ENCODE measurements at places on chromosomes 12 and 14.

DNA sequence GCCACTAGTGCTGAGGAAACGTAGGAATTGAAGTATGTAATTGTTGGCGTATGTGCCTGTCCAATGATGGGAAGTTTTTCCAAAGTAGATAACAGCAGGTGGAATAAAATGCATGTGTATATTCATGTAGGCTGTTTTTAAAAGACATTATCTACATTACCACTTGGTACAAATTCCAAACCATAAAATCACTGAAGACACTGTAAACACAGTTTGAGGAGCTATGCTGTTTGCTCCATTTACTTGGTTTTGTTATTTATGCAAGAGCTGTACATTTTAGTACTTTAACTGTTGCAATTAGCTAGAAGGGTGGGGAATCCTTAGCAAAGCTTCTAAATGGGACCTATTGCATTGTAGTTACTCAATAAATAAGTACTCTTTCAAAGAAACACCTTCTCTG is 274.5 kb upstream of the DIO2 start:
- no peaks in the 10 kb centered on the region for H3K4me1 ChIP-seq
- DNase-seq, result no peak
- no peaks in the 10 kb centered on the region for H3K27me3 ChIP-seq
- no peaks in the 10 kb centered on the region for H3K36me3 ChIP-seq
- H3K4me3 ChIP-seq, result no peak overlapping the region

DNA sequence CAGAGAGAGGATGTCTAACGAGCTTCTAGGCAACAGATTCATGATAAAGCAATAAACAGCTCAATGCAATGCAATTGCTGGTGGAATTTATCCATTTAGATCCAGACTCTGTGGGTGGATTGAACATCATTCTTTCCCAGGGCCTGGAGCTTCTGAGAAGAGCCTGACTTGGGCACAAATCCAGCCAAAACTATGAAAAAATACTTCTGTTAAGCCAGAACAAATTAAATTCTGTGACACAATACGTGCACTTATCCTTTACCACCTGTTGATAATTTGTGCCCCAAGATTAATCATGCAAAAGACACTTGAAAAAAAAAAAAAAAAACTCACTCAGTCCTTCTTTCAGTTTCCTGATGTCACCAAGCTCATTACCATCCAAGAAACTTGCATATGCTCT is 446.0 kb upstream of the DCN start:
- no peaks in the 10 kb centered on the region for H3K27me3 ChIP-seq
- H3K27ac ChIP-seq, result no peak overlapping the region
- no peaks in the 10 kb centered on the region for H3K4me1 ChIP-seq
- no peak overlapping the region for H3K4me3 ChIP-seq
- H3K36me3 ChIP-seq, result no peaks in the 10 kb centered on the region

DNA sequence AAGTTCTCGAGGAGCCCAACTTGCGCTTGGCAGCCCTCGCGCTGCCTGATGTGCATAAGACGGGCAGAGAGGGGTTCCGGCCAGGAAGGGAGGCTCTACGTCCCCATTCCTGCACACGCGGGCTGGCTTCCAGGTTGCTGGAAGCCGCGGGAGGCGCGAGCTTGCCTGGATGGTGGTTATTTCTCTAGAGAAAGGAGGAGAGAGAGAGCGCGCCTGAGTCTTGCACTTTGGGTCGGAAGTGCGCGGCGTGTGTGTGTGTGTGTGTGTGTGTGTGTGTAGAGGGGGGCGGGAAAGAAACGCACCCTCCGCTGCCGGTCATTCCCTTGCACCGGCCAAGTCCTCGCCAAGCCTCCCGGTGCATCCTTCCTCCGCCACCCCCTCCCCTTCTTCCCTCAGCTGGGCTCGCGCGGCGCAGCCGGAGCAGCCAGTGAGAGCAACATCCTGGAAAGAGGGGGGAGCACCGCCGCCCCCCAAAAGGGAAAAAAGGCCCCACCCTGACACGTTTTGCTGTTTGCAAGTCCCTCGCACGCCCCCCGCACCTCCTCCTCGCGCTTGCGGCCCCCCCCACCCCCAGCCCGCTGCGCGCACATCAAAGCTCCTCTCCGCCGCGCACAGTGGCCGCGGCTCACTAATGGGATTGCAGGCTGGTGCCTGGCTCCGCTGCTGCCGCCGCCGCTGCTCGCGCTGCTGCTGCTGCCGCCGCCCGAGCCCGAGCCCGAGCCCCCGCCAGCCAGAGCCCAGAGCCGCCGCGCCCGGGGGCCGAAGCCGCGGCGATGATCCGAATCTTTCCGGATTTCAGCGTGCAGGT is 4.4 kb upstream of the NPAS3 start:
- peaks cover 13% of the 10 kb centered on the region for H3K4me1 ChIP-seq
- H3K27me3 ChIP-seq, result peaks cover 8% of the 10 kb centered on the region
- no peak overlapping the region for H3K27ac ChIP-seq
- DNase-seq, result no peak

- no peaks in the 10 kb centered on the region for H3K27me3 ChIP-seq
- no peak for DNase-seq
- H3K36me3 ChIP-seq, result no peaks in the 10 kb centered on the region
- peaks cover 6% of the 10 kb centered on the region for H3K4me1 ChIP-seq
Measured at GRCh38 chr12:65279369-65280112, 1.1 kb downstream of the MSRB3 start.

- no peak for DNase-seq
- H3K4me1 ChIP-seq, result no peaks in the 10 kb centered on the region
- H3K36me3 ChIP-seq, result peaks cover 17% of the 10 kb centered on the region
- no peak overlapping the region for H3K4me3 ChIP-seq
- no peak overlapping the region for H3K27ac ChIP-seq
Measured at GRCh38 chr14:73976125-73976524, 26.0 kb downstream of the COQ6 start.

DNA sequence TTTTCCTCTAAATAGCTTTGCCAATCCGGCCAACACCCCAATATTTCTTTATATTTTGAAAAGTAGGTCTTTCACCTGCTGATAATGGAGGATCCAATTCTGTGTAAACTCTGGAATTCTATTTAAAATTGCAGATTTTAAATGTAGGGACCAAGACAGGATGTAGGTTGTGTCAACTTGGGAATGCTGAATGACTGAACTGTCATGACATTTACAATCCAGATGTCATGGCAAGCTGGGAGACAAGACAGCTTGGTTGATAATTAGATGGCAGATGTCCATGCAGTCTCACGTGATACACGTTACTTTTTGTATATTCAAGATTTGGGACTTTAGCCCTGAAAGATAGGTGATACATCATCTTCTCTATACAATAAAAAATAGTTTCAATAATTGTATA is 477.2 kb downstream of the DIO2 start:
- H3K4me1 ChIP-seq, result no peaks in the 10 kb centered on the region
- H3K36me3 ChIP-seq, result no peaks in the 10 kb centered on the region
- H3K27me3 ChIP-seq, result no peaks in the 10 kb centered on the region
- no peak for DNase-seq
- H3K4me3 ChIP-seq, result no peak overlapping the region

DNA sequence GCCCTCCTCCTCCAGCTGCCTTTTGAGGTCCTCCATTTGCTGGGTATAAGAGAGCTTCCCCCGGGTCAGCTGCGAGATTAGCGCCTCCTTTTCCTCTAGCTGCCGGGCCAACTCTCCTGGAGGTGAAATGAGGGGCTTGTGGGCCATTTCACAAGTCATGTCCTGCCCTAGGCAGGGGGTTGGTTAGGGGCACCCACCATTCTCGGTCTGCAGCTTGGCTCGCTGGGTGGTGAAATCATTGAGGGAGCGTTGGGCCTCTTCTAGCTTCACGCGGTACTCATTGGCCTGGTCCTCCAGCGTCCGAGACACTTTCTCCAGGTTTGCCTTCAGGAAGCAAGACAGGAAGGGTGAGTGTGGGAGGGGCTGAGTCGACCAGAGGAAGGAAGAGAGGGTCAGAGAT is 12.6 kb downstream of the CMTM5 start:
- H3K27ac ChIP-seq, result no peak overlapping the region
- no peaks in the 10 kb centered on the region for H3K36me3 ChIP-seq
- DNase-seq, result no peak
- no peak overlapping the region for H3K4me3 ChIP-seq
- H3K4me1 ChIP-seq, result no peaks in the 10 kb centered on the region

GRCh38 chr12:78384541-78384940 is 480.0 kb upstream of the SYT1 start:
- H3K36me3 ChIP-seq, result no peaks in the 10 kb centered on the region
- no peak overlapping the region for H3K4me3 ChIP-seq
- no peak overlapping the region for H3K27ac ChIP-seq
- H3K27me3 ChIP-seq, result no peaks in the 10 kb centered on the region

DNA sequence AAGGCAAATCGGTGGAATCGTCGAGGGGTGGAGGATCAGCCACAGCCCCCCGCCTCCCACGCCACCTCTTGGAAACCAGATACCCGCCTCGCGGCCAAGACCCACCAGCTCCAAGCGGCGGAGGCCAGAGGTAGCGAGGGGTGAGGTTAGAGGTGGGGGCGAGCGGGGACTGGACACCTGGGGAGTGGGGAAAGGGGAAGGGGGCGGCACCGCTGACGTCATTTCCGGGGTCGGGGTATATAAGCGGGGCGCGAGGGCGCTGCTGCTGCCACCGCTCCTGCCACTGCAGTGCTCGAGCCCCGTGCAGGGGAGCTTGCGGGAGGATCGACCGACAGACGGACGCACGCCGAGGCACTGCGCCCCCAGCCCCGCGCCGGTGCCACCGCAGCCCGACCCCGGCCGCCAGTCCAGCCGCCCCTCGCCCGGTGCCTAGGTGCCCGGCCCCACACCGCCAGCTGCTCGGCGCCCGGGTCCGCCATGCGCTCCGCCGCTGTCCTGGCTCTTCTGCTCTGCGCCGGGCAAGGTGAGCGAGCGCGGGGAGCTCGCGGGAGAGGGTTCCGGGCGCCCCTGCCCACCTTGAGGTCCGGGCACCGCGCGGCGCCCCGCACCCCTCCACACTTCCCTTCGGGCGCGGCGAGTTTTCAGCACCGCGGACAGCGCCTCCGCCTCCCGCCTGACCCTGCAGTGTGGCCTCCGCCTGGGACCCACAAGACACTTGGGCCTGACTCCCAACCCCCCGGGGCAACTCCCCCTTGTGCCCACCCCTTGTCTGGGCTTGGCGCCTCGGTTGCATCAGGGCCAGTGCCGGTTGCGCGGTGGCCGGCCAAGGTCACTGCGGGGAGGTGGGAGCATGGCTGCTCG is at the start of gene CHGA:
CHGA (plus strand) TSS at position 268 of the 861 bp plus-strand sequence; CDS start at position 478, 210 bp downstream.
- H3K27me3 ChIP-seq, result no peaks in the 10 kb centered on the region
- no peak within 1 kb of the TSS for H3K4me3 ChIP-seq
- no peaks in the 10 kb centered on the region for H3K4me1 ChIP-seq
- peak; percentile 11 for DNase-seq
- no peak within 1 kb of the TSS for H3K27ac ChIP-seq
- H3K36me3 ChIP-seq, result no peaks in the 10 kb centered on the region

GRCh38 chr12:30795410-30796312 is 40.9 kb upstream of the CAPRIN2 start:
- H3K4me1 ChIP-seq, result no peaks in the 10 kb centered on the region
- no peaks in the 10 kb centered on the region for H3K36me3 ChIP-seq
- H3K27me3 ChIP-seq, result peaks cover 2% of the 10 kb centered on the region
- DNase-seq, result peak; percentile 20

GRCh38 chr12:41557344-41557743 is 369.2 kb downstream of the PDZRN4 start:
- no peaks in the 10 kb centered on the region for H3K36me3 ChIP-seq
- no peak overlapping the region for H3K27ac ChIP-seq
- DNase-seq, result no peak
- H3K4me3 ChIP-seq, result no peak overlapping the region
- no peaks in the 10 kb centered on the region for H3K4me1 ChIP-seq

DNA sequence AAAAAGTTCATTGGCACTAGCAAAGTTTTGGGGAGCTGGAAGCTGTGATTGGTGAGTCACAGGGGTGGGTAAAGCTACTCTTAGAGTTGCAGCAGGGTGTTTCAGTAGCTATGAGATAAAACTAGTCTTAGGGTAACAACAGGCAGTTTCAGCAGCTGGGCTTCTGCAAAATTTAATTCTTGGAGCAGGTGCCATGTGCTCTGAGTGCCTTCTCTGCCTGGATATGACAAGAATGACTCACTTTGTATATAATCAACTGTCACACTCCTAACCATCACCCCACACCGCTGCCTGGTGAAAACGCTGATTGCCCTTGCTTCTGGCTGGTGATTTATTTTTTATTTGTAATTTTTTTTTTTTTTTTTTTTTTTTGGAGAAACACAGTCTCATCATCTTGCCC is 10.5 kb upstream of the PLBD2 start:
- H3K4me1 ChIP-seq, result no peaks in the 10 kb centered on the region
- H3K27me3 ChIP-seq, result no peaks in the 10 kb centered on the region
- no peaks in the 10 kb centered on the region for H3K36me3 ChIP-seq

GRCh38 chr12:68176257-68176656 is 16.7 kb upstream of the IFNG start:
- peaks cover 48% of the 10 kb centered on the region for H3K4me1 ChIP-seq
- no peak for DNase-seq
- H3K27me3 ChIP-seq, result no peaks in the 10 kb centered on the region
- no peak overlapping the region for H3K4me3 ChIP-seq
- no peaks in the 10 kb centered on the region for H3K36me3 ChIP-seq

- no peak for DNase-seq
- H3K4me1 ChIP-seq, result peaks cover 45% of the 10 kb centered on the region
- H3K27ac ChIP-seq, result no peak overlapping the region
- H3K27me3 ChIP-seq, result no peaks in the 10 kb centered on the region
- H3K4me3 ChIP-seq, result no peak overlapping the region
Measured at GRCh38 chr14:92850492-92850891, 56.4 kb downstream of the GOLGA5 start.

GRCh38 chr12:63869656-63870055 is 25.2 kb downstream of the SRGAP1 start:
- H3K4me3 ChIP-seq, result no peak overlapping the region
- no peaks in the 10 kb centered on the region for H3K27me3 ChIP-seq
- no peak for DNase-seq
- no peaks in the 10 kb centered on the region for H3K36me3 ChIP-seq

GRCh38 chr12:77855548-77855947 is 24.9 kb downstream of the NAV3 start:
- no peak overlapping the region for H3K4me3 ChIP-seq
- H3K4me1 ChIP-seq, result no peaks in the 10 kb centered on the region
- no peaks in the 10 kb centered on the region for H3K27me3 ChIP-seq
- H3K27ac ChIP-seq, result no peak overlapping the region
- no peak for DNase-seq
- no peaks in the 10 kb centered on the region for H3K36me3 ChIP-seq

- H3K4me1 ChIP-seq, result no peaks in the 10 kb centered on the region
- no peak overlapping the region for H3K27ac ChIP-seq
- H3K27me3 ChIP-seq, result no peaks in the 10 kb centered on the region
- DNase-seq, result no peak
- H3K36me3 ChIP-seq, result no peaks in the 10 kb centered on the region
- H3K4me3 ChIP-seq, result no peak overlapping the region
Measured at GRCh38 chr12:93654421-93654820, 22.8 kb upstream of the CRADD start.

- H3K27me3 ChIP-seq, result no peaks in the 10 kb centered on the region
- H3K27ac ChIP-seq, result no peak overlapping the region
- no peaks in the 10 kb centered on the region for H3K4me1 ChIP-seq
- no peaks in the 10 kb centered on the region for H3K36me3 ChIP-seq
- no peak for DNase-seq
- no peak overlapping the region for H3K4me3 ChIP-seq
Measured at GRCh38 chr12:80222261-80222660, 122.9 kb downstream of the OTOGL start.

Data from T-cell (primary cell).